Stimulated activated memory B cell treated with anti-CD40 and anti-IgM and Interleukin-4, amounts not matched to agents 10 μg/mL and 1 μg/mL and 100 μg/mL, for 72 hours (primary cell): ENCODE measurements at places on chromosomes 2 and 18.

GRCh38 chr18:25256439-25256838 is 95.5 kb downstream of the ZNF521 start:
- no peaks in the 10 kb centered on the region for H3K36me3 ChIP-seq
- peaks cover 3% of the 10 kb centered on the region for H3K27me3 ChIP-seq
- no peak overlapping the region for H3K27ac ChIP-seq
- H3K4me1 ChIP-seq: no peaks in the 10 kb centered on the region

DNA sequence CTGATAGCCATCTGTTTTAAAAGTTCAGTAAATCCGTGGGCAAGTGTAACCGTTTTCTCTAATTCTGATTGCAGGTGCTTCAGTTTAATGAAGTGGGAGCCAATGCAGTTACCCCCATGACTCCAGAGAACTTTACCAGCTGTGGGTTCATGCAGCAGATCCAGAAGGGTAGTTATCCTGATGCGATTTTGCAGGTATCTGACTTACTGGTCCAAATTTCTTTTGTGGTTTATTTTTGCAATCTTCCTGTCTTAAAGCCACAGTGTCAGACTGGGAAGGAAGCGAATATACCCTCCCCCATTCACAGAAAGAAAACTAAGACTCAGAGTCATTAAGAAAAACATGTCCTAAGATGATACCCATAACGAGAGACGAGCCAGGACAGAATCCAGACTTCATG is 7.7 kb downstream of the SERPINB2 start:
- no peak overlapping the region for H3K27ac ChIP-seq
- no peak overlapping the region for H3K4me3 ChIP-seq
- no peaks in the 10 kb centered on the region for H3K4me1 ChIP-seq
- H3K27me3 ChIP-seq: peaks cover 9% of the 10 kb centered on the region

DNA sequence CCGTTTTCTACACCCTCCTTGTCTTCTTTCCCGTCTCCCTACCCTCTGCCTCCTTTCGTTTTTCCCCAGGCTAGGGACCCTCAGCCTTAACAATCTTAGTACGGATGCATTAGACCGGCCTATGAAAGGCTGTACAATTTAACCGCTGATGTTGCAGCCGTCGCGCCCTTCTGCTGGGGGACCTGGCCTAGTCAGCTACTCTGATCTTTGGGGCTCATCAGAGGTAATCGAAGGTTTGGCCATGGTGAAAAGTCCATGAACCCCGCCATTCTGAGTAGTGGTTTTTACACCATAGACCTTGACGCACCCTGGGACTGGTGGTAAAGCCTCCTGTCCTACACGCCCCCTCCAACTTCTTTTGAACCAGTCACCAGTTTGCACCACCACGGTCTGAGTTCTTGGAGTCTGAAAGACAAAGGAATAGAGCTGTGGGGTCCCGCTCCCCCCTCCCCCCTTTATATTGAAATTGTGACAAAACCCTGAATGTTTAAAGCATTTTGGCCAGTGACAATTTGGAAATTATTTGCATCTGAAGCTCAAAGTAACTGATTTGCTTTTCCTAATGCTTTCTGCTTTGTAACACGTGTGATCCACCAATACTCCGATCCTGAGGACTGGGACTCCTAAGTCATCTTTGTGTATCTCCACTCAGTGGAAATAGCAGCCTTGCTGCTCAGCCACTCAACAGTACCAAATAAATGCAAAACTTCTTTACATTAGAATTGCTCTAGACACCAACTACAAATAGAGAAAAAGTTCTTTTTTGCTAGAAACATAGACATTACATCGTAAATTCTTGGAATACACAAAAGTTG is 642 bp upstream of the SRSF7 start:
- peak overlapping the region; percentile 99 for H3K27ac ChIP-seq
- no peak for ATAC-seq
- peak overlapping the region; percentile 100 for H3K4me3 ChIP-seq
- H3K4me1 ChIP-seq: peaks cover 42% of the 10 kb centered on the region
- peaks cover 44% of the 10 kb centered on the region for H3K36me3 ChIP-seq

GRCh38 chr18:12686100-12686499 is 16.4 kb downstream of the CEP76 start:
- no peak for ATAC-seq
- no peaks in the 10 kb centered on the region for H3K4me1 ChIP-seq
- H3K27me3 ChIP-seq: no peaks in the 10 kb centered on the region
- no peak overlapping the region for H3K27ac ChIP-seq
- no peak overlapping the region for H3K4me3 ChIP-seq

DNA sequence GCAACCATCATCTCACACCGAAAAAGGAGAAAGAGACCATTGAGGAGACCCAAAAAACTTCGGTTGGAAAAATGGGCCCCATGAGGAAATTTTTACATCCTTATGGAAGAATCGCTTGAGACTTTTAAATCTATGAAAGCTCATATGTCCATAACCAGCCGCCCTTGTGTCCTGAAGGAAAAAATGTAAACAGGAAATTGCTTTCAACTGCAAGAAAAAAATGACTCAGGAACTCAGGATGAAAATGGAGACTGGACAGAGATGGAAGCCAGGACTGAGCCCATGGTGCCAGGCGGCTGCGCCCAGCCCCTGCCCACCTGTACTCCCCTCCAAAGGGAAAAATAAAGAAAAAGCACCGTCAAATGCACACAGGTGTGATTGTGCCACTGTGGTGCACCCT is 81.5 kb upstream of the SLC66A3 start:
- peaks cover 58% of the 10 kb centered on the region for H3K27me3 ChIP-seq
- H3K4me1 ChIP-seq: no peaks in the 10 kb centered on the region

- H3K36me3 ChIP-seq: peaks cover 34% of the 10 kb centered on the region
- no peaks in the 10 kb centered on the region for H3K27me3 ChIP-seq
- ATAC-seq: no peak
- H3K4me3 ChIP-seq: no peak overlapping the region
- H3K4me1 ChIP-seq: no peaks in the 10 kb centered on the region
These were observed 333.6 kb downstream of the KIAA1328 start for GRCh38 chr18:37162551-37162950.

DNA sequence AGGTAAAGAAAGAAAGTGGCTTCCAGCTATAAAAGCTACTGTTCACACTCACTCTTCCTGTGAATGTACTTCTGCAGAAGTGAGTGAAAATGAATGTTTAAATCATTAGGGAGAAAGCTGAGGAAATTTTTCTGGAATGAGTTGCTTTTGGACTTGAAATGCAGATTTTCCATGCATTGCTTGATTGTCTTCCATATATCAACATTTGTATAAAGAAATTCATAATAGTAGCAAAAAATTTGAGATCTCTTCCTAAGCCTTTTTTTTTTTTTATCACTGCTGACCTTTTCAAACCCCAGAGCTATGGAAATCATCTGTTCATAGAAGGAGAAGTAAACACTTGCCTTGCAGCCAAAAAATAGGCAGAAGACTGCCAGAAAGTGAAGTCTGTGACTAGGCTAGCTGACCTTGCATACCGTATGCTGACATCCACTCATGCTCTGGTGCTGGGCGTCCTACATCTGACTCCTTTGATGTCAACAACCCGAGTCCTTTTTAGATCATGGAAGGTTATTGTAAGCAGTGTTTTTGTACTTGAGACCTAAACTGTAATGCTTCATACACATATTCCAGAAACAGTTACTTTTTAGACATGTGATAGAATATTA is 154.5 kb upstream of the RASGRP3 start:
- H3K27ac ChIP-seq: no peak overlapping the region
- H3K4me3 ChIP-seq: no peak overlapping the region
- no peaks in the 10 kb centered on the region for H3K36me3 ChIP-seq
- ATAC-seq: no peak

DNA sequence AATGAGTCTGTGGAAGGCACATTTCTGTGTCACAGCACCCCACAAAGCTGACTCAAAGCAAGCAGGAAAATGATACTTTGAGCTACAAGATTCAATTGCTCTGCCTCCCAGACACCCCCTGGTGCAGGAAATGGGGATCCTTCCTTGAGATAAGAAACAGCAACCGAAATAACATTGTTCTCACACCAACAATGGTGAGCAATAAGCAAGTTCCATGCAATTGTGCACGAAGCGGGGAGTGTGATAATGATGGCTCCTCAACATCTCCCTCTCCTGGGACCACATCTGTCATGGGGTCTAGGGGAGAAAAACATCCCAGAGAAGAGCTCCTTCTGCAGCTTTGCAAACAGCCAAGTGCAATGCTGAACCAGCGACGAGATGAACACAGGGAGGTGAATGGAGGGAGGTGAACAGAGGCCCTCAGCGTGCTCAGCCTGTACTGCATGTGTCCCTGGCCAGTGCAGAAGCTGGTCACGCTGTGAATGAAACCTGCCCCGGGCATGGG is 67.7 kb downstream of the PDCL3 start:
- H3K36me3 ChIP-seq: no peaks in the 10 kb centered on the region
- no peak overlapping the region for H3K4me3 ChIP-seq
- ATAC-seq: no peak
- H3K27ac ChIP-seq: no peak overlapping the region
- peaks cover 12% of the 10 kb centered on the region for H3K4me1 ChIP-seq

DNA sequence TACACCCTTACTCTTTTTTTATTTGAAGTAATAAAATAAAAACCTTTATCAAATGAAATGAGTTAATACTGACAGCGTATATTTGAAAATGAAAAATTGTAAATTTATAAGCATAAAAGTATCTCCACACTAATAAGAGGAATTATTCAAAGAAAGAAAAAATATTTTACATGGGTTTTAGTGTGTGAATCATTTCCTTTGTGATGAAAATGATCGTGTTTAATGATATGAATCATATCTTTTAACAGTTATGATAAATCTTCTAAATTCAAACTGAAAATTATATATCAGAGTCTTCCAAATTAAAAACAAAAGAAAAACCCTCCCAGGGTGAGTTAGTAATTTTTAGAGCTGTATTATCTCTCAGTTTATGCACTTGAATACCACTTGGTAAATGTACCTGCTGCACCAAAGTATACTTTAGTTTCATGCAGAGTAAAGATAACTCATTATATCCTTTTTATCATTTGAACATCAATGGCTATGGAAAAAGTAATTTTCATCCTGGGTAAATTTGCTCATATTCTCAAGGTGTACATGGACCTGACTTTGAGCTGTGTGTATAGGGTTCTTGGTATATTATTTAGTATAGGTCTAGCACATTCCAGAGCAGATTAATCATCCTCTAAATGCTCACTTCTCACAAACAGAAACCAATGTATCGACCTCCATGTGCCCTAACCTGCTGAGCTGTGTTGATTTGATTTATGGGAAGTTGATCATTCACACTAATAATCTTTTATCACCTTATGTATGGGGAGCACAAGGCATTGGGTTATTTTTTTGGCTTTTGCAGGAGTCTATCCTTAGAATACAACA is 98.7 kb upstream of the VWC2L start:
- no peaks in the 10 kb centered on the region for H3K27me3 ChIP-seq
- H3K36me3 ChIP-seq: no peaks in the 10 kb centered on the region
- H3K4me3 ChIP-seq: no peak overlapping the region
- no peak for ATAC-seq

GRCh38 chr2:29219374-29219773 is 104.2 kb downstream of the CLIP4 start:
- no peak overlapping the region for H3K27ac ChIP-seq
- H3K4me1 ChIP-seq: no peaks in the 10 kb centered on the region
- H3K27me3 ChIP-seq: peaks cover 10% of the 10 kb centered on the region
- no peak overlapping the region for H3K4me3 ChIP-seq

DNA sequence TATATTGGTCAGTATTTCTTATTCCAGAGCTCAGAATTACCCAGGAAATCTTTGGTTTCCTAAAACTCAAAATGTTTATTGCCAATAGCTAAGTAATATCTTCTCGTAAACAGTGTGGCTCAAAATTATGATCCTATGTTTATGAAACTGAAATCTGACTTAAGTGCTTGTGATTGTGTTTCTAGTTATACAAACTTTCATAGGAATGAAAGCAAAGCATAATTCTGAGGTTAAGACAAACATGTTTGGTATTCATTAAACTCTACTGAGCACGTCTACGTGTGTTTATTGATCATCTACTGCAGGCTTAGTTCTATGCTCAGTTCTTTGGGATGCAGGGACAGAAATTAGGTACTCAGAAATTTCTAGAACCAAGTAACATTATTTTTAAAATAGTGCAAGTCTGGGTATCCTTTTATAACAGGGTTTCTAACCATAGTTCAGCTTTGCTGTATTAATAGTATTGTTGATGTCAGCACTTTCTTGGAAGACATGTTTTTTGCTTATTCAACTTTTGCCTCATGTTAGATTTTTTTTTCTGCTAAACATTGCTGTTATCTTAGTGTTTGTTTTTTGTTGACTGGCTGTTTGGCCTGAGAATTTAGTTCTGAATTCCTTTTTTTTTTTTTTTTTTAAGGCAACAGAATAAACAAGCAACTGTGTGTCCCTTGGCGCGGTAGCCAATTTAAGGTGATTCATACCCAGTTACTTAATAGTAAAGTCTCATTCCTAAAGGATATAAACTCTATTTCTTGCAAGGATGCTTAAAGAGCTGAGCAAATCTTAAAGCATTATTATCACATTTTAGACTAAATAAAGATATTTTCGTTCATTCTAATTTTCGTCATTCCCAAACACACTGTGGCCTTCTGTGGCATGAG is 31.3 kb downstream of the PTPRM start:
- H3K27ac ChIP-seq: no peak overlapping the region
- no peak overlapping the region for H3K4me3 ChIP-seq
- no peak for ATAC-seq
- H3K27me3 ChIP-seq: no peaks in the 10 kb centered on the region
- H3K4me1 ChIP-seq: no peaks in the 10 kb centered on the region

DNA sequence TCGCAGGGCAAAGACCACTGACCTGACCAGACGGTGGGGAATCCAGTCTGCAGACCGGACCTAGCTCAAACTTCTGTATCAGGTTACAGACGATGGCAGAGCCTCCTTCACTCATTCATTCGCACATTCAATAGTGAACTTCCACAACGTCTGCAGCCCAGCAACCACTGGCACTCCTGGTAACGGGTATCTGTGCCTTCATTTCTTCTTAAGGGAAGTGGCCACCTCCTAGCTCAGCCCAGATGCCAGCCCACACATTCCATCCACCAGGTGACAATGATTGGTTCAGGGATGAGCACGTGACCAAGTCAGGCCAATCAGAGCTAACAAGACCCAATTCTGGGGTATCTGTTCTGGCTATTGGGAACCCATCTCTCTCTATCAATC is 15.9 kb upstream of the ARMC9 start:
- ATAC-seq: no peak
- no peaks in the 10 kb centered on the region for H3K36me3 ChIP-seq
- H3K4me3 ChIP-seq: no peak overlapping the region
- H3K4me1 ChIP-seq: peaks cover 55% of the 10 kb centered on the region
- peaks cover 3% of the 10 kb centered on the region for H3K27me3 ChIP-seq
- H3K27ac ChIP-seq: peak overlapping the region; percentile 84

DNA sequence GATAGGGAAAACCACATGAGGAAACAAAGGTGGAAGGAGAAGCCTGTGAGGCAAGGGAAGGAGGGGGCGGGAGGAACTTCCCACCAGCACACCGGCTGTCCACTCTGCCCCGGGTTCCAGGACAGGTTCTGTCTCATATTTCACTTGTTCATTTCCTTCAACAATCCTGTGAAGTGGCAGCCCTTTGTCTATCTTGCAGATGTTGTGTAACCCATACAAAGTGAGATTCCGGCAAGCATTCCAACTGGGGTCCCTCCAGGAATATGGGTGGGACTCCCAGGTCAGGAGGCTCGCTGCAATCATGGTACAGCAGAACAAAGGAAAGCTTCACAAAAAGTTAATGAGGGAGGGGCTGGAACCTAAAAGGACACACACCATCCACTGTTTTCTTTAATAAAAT is 271.3 kb upstream of the PXDN start:
- no peak overlapping the region for H3K4me3 ChIP-seq
- no peak for ATAC-seq
- H3K27ac ChIP-seq: no peak overlapping the region
- H3K4me1 ChIP-seq: no peaks in the 10 kb centered on the region
